H9 (cell line): ENCODE measurements at places on chromosomes 11 and 22. TPM values are rescaled to one million over a fixed set of nuclear protein-coding genes. Genes with fewer than 3 reads are reported as not detected.

The PRR33 gene
- total RNA-seq, result not detected in 2 replicates

DNA sequence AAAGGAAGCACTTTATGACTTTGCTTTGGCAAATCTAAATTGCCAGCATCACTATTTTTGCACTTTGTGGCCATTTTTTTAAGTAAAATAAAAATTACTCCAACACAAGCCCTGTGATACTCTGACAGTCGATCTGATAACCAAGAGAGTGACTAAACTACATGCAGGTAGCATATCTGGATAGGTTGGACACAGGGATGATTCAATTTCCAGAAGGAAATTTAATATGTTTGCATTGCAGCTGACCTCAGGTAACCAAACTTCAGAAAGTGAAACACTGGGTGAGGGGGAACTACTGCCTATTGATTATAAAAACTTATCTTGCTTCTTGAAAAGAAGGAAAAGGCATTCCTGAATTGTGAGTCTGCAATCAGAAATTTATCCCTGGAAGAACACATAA is 13.9 kb downstream of the OR5B3 start:
- H3K4me1 ChIP-seq, result no peaks in the 10 kb centered on the region
- DNase-seq, result no peak
- no peak overlapping the region for H3K27ac ChIP-seq
- peaks cover 8% of the 10 kb centered on the region for H3K36me3 ChIP-seq

DNA sequence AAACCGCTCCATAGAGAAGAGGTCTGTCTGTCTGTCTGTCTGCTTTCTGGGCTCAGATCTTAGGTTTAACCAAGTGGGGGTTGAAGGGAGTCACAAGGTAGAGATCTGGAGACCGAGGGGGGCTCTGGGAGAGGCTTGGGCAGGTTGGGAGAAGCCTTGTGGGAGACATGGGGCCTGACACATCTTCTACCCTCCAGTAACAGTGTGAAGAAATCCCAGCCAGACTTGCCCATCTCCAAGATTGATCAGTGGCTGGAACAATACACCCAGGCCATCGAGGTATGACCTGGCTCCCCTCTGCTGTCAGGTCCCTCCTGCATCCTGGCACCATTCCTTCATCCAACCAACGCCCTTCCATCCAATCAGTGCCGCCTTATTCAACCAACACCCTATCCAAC is 7.4 kb downstream of the PRR33 start:
- no peak overlapping the region for H3K4me3 ChIP-seq
- no peaks in the 10 kb centered on the region for H3K36me3 ChIP-seq
- no peaks in the 10 kb centered on the region for H3K4me1 ChIP-seq
- no peak for DNase-seq
- no peak overlapping the region for H3K27ac ChIP-seq

- no peaks in the 10 kb centered on the region for H3K4me1 ChIP-seq
- H3K27me3 ChIP-seq, result no peaks in the 10 kb centered on the region
- no peak overlapping the region for H3K27ac ChIP-seq
- DNase-seq, result no peak
These were observed 121.9 kb downstream of the PKNOX2 start for GRCh38 chr11:125286486-125286885.

DNA sequence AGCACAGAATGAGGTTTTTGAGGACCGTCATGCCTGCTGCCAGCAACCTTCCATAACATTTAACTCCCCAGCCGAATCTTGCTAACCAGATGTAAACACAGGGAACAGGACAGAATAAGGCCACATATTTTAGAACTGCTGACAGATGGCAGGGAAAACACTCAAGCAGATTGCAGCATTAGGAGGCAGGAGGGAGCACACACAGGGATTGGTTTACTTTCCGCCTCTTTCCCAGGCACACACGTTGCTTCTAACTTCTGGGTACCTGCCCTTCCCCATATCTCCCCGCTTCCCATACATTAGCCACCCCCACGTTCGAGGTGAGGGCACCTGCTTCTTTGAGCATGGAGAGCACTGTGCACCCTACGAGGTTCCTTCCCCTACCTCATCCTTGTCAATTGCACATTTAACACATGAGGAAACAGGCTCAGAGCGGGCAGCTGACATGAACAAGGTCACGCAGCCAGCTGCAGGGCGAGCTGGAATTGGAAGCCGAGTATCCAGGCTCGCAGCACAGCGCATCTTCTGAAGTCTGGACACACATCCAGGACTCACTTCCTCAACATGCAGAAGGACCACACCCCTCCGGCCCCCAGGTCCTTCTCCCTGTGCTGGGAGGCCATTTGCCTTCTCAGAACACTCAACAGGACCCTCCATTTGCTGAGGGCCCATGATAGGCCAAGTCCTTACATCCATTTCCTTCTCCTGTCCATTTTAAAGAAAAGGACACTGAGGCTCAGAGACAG is 18.7 kb downstream of the ASPHD2 start:
- peaks cover 26% of the 10 kb centered on the region for H3K36me3 ChIP-seq
- no peaks in the 10 kb centered on the region for H3K4me1 ChIP-seq
- DNase-seq, result no peak
- H3K4me3 ChIP-seq, result no peak overlapping the region

DNA sequence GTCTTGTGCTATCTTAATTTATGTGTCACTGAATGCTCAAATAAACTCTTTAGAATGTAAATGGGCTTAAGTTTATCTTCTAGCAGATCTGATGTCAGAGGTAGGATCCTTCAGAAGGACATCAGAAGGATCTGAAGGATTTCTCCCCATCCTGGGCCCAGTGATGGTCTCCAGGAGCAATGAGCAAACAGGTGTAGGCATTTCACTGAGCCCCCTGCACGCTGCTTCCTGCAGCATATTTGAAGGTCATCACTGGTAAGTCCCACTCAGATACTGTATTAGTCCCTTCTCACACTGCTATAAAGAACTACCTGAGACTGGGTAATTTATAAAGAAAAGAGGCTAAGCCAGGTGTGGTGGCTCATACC is 4.5 kb downstream of the GSTP1 start:
- no peak for DNase-seq
- no peaks in the 10 kb centered on the region for H3K4me1 ChIP-seq
- H3K4me3 ChIP-seq, result no peak overlapping the region
- no peak overlapping the region for H3K27ac ChIP-seq
- peaks cover 29% of the 10 kb centered on the region for H3K36me3 ChIP-seq

DNA sequence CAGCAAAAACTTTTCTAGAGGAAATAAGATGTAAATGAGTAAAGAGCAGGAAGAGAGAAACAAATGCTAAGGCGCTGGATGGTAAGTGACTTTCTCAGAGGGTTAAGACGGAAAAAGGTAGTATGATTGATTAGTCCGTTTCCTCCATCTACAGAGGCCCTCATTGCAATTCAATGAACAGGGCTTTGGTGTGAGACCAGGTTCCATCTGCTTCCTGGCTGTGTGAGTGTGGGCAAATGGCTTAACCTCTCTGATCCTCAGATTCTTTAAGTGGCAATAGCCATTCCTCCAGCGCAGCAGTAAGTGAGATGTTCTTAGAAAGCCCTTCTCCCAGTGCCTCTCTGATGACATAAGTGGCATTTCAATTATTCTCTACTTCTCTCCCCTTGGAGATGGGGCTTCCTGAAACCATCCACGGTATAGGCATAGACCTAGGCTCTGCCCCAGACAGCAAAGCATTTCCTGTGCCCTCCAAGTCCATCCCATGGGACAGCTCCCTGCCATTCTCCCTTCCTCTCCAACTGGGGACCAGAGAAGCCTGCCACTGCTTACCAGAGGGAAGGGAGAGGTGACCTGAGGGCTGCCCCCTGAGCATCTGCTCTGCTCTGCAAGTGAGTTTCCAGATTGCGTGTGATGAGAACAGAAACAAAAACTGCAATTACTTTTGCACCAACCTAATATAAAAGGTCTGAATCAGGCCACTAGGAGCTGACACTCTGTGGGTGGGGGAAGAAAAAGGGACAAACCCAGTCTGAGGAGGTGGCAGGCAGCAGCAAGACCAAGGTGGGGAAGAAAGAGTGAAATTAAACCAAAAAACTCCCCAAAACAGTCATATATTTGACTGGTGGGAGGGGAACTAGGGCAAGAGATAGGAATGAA is 12.7 kb upstream of the CD44 start:
- H3K36me3 ChIP-seq, result no peaks in the 10 kb centered on the region
- H3K27ac ChIP-seq, result no peak overlapping the region
- DNase-seq, result no peak
- H3K4me3 ChIP-seq, result no peak overlapping the region
- H3K4me1 ChIP-seq, result no peaks in the 10 kb centered on the region

The NRXN2 gene
- 3.9 and 4.8 TPM in 2 replicates for total RNA-seq

GRCh38 chr11:106306942-106307341 is 229.5 kb downstream of the AASDHPPT start:
- no peaks in the 10 kb centered on the region for H3K27me3 ChIP-seq
- no peaks in the 10 kb centered on the region for H3K4me1 ChIP-seq
- no peak overlapping the region for H3K27ac ChIP-seq
- H3K4me3 ChIP-seq, result no peak overlapping the region

The PAMR1 gene
- 2.4 and 2.9 TPM in 2 replicates for total RNA-seq
